ENCODE measurements at places on chromosomes 12 and 14.

- DNase-seq = no peak
Measured at GRCh38 chr12:49097381-49097780, 2.8 kb upstream of the DHH start.

GRCh38 chr14:48748151-48748675 is 838.0 kb downstream of the RPS29 start:
- no peak for DNase-seq

DNA sequence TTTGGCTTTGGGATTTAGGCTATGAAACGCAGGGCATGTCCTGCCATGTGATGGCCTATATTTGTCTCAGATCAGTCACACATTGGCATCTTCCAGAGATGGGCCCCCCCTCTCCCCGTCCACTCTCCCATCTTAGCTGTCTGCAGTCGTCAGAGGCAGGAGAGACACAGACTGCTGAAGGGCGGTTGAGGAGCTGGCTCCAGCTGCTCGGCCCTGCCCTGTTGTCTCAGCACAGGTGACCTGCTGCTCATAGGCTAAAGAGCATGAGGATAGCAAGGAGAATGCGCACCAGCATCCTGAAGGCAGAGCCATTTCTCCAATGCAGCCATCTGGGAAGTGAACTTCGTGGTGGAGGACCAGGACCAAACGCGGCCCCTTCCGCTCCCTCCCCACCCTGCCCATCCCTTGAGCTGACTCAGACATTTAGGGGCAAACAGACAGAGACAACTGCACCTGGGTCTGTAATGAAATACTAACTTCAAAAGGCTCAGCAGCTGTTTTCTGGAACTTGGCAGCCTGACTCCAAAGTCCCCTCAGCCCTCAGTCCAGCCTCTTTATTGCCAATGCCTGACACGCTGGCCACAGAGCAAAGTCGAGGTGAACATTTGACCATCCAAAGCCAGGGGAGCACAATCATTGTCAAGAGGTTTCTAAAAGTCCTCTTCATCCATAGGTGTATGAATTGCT is 22.3 kb downstream of the FZD10 start:
- DNase-seq = no peak

- DNase-seq = no peak
Measured at GRCh38 chr14:49960453-49960852, 67.6 kb downstream of the ARF6 start.

DNA sequence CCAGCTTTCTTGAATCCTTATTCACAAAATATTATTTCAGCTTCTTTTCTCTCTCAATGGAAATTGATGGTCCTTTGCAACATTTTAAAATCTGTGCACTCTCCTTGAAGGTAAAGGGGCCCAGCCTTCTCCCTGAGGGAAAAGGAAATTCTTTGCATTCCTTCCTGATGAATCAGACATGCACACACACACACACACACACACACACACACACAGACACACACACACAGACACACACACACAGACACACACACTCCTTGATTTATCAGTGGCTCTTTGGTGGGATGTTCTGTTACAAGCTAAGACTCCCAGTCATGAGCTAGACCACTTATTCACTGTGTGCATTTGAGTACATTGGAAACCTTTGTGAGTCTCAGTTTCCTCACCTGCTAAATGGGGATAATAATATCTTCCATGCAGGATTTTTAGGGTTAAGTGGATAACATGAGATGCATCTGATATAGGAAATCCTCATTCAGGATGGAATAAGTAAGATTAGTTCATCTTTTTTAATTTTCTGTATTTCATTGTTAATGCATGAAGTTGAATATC is 45.1 kb upstream of the HMGA2 start:
- DNase-seq = no peak

- no peak for DNase-seq
Measured at GRCh38 chr12:30719060-30719459, 23.4 kb upstream of the IPO8 start.

DNA sequence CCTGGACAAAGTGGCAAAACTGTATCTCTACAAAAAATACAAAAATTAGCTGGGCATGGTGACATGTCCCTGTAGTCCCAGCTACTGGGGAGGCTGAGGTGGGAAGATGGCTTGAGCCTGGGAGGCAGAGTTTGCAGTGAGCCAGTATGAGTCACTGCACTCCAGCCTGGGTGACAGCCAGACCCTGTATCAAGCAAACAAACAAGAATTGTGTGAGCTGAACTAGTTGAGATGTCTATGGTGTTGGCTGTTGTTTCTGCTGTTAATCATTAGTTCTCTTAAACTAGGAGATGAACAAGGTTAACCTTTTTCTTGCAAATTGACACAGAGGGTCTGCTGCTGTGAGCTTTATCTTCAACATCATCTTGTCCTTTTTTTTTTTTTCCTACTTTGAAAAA is 23.6 kb downstream of the RASSF3 start:
- DNase-seq = no peak

GRCh38 chr14:45201905-45202304 is 51.1 kb downstream of the MIS18BP1 start:
- no peak for DNase-seq

DNA sequence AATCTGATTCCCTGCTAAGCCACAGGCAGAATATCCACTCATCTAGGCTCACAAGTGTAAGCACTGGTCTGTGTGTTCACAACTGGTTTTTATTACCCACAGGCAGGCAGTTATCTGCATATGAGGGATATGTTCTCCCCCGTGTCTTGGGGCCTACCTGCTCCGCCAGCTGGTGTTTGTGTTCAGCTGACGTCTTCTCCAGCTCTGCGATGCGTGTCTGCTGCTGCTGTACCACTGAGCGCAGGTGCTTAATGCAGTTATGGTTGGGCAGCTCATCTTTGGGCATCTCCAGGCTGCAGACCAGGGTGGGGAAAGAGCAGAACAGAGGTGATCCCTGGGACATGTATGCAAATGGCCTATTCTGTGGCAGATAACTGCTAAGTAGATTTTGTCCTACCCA is 13.7 kb downstream of the RNF41 start:
- DNase-seq = no peak

GRCh38 chr12:95959107-95959506 is 16.0 kb downstream of the AMDHD1 start:
- no peak for DNase-seq

- no peak for DNase-seq
Measured at GRCh38 chr14:34251662-34252061, 210.4 kb downstream of the SPTSSA start.

DNA sequence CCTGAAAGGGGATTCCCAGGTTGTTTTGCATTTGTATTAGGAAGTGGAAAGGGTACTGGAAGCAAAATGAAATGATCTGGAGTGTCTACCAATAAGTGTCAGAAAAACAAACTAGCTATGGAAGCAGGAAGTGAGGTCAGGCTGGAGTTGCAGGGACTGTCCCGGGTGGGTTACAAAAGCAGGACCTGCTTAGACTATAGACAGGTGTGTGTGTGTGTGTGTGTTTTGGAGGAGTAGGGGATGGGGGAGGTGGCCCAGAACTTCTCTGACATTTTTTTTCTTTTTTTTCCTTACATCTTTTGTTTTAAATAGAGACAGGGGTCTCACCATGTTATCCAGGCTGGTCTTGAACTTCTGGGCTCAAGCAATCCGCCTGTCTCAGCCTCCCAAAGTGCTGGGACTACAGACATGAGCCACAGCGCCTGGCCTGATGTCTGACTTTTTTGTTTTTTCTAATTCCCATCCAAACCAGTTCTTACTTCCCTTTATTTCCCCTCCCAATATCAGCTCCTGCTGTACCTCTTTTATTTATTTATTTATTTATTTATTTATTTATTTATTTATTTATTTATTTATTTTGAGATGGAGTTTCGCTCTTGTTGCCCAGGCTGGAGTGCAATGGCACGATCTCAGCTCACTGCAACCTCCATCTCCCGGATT is 512 bp upstream of the RND1 start:
- DNase-seq = no peak

DNA sequence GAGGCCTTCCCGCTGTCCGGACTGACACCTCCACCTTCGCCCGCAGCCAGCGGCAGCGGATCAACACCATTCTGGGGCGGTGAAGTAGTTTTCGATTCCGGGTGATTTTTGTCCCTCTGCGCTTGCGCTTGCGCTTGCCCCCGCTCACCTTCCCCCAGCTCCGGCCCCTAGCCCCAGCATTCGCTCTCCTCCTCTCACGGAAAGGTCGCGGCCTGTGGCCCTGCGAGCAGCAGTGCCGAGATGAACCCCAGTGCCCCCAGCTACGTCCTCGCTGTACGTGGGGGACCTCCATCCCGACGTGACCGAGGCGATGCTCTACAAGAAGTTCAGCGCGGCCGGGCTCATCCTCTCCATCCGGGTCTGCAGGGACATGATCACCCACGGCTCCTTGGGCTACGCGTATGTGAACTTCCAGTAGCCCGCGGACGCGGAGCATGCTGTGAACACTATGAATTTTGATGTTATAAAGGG is 22.7 kb upstream of the SRGAP1 start:
- DNase-seq = no peak

GRCh38 chr12:82793751-82794281 is 107.1 kb downstream of the TMTC2 start:
- no peak for DNase-seq

DNA sequence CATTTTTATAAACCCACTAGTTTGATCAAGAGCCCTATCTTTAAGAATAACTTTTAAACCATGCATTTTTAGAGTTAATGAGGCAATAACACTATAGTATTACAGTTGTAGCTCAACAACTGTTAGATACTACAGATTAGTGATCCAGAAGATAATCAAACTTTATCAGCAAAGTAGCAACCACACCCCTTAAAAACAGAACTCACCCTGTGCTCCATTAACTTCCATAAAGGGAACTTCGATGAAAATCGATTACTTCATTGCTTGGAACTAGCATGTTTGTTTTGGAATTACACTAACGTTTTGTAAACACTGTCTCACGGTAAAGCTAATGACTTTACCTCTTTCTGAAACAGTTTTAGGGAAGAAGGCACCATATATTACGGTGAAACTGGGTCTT is 1.4 kb downstream of the SGPP1 start:
- DNase-seq = no peak

GRCh38 chr14:53010193-53011040 is 59.6 kb upstream of the FERMT2 start:
- DNase-seq = no peak

DNA sequence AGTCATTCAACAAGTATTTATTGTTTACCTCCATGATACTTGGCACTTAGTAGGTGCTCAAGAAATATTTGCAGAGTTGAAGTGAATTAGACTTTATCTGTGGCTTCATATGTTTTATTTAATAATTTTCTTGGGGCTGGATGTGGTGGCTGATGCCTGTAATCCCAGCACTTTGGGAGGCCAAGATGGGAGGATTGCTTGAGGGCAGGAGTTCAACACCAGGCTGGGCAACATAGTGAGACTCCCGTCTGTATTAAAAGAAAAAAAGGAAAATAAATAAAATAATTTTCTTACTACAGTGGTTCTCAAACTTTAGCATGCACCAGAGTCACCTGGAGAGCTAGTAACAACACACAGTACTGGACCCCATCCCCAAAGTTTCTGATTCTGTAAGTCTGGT is 905 bp downstream of the ADCK1 start:
- DNase-seq = no peak

DNA sequence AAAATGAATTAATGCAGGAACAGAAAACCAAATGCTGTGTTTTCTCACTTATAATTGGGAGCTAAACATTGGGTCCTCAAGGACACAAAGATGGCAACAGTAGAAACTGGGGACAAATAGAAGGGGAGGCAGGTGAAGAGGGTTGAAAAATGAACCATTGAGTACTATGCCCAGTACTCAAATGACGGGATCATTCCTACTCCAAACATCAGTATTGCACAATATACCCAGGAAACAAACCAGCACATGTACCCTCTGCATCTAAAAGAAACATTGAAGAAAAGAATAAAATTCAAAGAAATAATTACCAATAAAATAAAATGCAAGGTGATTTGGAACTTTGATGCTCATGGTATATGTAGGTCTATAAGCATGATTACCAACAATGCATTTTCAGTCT is 110.8 kb downstream of the LMO3 start:
- DNase-seq = no peak

- no peak for DNase-seq
Measured at GRCh38 chr14:60758885-60759284, 24.3 kb downstream of the MNAT1 start.

DNA sequence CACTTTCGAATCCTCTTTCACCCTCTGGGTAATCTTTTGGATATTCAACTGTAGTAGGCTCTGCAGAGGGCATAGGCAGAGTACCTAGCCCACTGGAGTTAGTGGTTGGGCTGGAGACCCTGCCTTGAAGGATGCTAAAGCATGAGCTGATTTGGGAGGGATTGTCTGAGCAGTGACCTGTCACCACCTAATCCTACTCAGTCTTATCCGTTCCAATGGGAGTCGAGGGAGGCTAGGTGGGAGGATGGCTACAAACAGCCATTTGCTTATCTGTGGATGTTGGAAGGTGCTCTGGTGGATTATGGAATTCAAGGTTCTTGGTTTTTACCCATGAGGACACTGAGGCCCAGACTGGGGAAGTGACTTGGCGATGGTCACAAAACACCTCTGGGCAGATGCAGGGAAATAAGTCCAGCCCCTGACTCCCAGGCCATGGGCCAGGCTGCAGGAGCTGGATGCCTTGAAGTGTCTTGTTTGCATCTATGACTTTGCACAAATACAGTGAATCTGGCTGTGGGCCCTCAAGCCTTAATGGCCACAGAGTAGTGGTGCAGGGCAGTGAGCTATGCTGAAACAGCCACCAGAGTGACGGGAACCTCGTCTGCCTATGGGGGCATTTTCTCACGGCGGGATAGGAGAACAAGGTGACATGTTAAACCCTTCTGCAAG is 3.7 kb downstream of the KMT5A start:
- DNase-seq = no peak

DNA sequence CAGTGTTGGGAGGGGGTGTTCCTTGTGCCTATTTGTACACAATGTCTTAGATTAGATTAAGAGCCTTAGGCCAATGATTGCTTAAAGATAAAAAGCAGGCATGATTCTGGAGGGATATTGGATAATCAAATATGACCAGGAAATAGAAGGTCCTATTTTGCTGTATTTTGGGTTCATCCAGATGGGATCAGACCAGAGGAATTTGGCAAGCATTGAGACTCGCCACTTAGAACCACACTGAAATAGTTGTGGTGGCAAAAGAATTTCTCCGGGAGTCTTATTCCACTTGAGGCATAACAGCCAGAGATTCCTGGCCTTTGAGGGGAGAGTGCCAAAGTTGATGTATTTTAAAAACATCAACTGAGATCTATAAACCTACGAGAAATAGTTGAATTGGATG is 327.2 kb downstream of the RAD51B start:
- no peak for DNase-seq

- no peak for DNase-seq
Measured at GRCh38 chr14:39419272-39419671, 13.0 kb downstream of the FBXO33 start.

- no peak for DNase-seq
Measured at GRCh38 chr12:126355346-126355745, 1290.1 kb downstream of the AACS start.

DNA sequence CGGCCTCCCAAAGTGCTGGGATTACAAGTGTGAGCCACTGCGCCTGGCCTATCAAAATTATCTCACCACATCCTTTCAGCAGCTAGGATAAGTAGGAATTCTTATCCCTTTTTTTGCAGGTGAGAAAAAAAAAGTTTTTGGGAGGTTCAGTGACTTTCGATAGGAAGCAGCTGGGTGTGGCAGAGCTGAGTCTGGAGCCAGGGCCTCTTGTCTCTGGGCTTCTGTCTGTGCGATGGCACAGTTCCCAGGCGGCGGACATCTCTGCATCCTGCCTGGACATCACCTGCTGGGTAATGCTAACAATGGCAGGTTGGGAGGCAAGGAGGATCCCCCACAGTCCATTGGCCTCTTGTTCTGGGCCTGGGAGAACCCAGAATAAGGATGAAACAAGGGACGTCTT is 12.5 kb downstream of the NRXN3 start:
- DNase-seq = no peak

- no peak for DNase-seq
Measured at GRCh38 chr12:45329238-45329637, 113.3 kb downstream of the ANO6 start.

All from central memory CD8-positive, alpha-beta T cell (primary cell).